ENCODE measurements at places on chromosomes 12 and 14. TPM values are rescaled to one million over a fixed set of nuclear protein-coding genes. Genes with fewer than 3 reads are reported as not detected.

DNA sequence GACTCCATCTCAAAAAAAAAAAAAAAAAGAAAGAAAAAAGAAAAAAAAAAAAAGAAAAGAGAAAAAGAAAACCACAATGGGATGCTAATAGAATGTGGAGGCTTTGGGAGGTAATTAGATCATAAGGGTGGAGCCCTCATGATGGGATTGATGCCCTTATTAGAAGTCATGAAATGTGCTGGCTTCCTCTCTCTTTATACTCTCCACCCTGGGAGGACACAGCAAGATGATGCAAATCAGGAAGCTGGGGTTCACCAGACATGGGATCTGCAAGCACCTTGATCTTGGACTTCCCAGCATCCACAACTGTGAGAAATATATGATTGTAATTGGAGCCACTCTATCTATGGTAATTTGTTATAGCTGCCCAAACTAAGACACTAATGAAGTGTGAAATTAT lies 13.4 kb upstream of the DRAM1 start:
- H3K4me3 ChIP-seq = no peak overlapping the region
- no peak for DNase-seq
- no peaks in the 10 kb centered on the region for H3K36me3 ChIP-seq
- no peaks in the 10 kb centered on the region for H3K4me1 ChIP-seq
- no peaks in the 10 kb centered on the region for H3K27me3 ChIP-seq

GRCh38 chr12:18798535-18799361 lies 60.8 kb downstream of the CAPZA3 start:
- no peak overlapping the region for H3K27ac ChIP-seq
- no peaks in the 10 kb centered on the region for H3K36me3 ChIP-seq
- DNase-seq = no peak
- H3K4me1 ChIP-seq = no peaks in the 10 kb centered on the region

GRCh38 chr12:133231001-133231400 lies 4.7 kb downstream of the ANHX start:
- no peak overlapping the region for H3K27ac ChIP-seq
- H3K4me1 ChIP-seq = no peaks in the 10 kb centered on the region

DNA sequence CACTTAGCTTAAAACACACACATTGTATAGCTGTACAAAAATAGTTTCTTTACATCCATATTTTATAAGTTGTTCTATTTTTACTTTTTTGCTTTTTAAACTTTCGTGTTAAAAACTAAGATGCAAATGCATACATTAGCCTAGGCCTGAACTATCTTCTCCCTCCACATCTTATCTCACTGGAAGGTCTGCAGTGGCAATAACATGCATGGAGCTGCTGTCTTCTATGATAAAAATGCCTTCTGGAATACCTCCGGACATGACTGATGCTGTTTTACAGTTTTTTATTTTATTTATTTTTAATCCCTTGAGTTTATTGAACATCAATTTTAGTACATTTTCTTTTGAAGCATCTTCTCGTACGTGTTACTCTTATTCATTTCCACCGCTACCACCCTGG lies 112.3 kb upstream of the TSPAN8 start:
- H3K4me1 ChIP-seq = no peaks in the 10 kb centered on the region
- H3K4me3 ChIP-seq = no peak overlapping the region
- H3K27me3 ChIP-seq = no peaks in the 10 kb centered on the region
- no peaks in the 10 kb centered on the region for H3K36me3 ChIP-seq

Gene CLEC2A
- not detected for total RNA-seq
